ENCODE measurements at places on chromosomes 6 and 20. TPM values are rescaled to one million over a fixed set of nuclear protein-coding genes. Genes with fewer than 3 reads are reported as not detected.
A peak's percentile ranks its signal among the peaks of the same experiment; 100 is the strongest.

DNA sequence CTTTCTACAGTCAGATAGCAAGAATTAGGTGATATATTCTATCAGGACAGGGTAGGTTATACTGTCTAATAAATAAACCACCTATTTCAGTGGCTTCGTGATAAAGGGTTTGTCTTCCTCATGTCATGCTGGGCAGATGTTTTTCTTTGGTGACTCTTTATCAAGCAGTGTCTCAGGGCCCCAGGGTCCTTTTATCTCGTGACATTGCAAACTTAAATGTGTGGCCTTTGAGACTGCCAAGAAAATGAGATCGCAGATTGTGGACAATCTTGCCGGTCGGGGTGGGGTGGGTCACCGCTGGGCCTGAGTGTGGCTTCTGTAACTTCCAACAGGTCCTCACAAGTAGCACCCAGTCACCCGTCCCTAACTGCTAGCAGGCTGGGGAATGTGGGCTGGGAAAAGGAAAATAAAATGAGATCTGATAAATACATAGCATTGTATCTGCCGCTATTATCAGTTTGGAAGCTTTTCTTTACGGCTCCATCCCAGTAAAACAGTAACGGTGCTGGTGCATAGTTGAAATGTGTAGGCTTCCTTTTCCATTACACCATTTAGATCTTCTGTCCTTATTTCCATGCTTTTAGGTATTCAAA is 50.5 kb upstream of the BMP6 start:
- no peak for DNase-seq

DNA sequence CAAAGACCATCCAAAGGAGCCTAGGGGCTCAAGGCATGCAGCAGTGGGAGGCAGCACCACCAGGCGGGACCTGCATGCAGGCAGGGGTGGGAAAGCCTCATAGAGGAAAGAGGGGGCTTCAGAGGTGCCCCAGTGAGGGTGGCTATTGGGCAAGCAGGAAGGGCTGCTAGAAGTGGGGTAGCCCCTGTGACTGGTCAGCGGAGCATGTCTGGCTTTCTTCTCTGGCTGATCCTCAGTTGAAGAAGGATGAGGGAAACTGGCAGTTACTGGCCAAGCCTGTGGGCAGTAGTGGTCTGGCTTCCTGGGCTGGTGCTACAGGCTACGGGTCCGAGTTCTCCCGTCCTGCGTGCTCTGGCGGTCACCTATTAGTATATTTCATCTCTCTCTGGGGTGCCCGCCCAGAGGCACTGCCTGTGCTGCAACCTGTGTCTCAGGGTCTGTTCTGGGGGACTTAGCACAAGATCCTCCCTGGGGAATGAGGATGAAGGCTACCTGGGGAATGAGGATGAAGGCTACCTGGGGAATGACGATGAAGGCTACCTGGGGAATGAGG is 35.9 kb upstream of the CST7 start:
- no peak for DNase-seq

DNA sequence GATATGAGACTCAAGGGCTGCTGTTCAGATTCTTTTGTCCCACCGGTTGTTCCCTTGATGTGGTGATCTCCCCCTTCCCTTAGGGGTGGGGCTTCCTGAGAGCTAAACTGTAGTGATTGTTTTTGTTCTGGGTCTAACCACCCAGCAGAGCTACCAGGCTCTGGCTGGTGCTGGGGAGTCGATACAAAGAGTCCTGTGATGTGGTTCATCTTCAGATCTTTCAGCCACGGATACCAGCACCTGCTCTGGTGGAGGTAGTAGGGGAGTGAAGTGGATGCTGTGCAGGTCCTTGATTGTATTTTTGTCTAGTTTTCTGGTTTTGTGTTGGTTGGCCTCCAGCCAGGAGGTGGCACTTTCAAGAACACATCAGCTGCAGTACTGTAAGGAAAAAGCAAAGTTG is 801.6 kb downstream of the EPHA7 start:
- DNase-seq = no peak

GRCh38 chr6:47096211-47096895 is 54.2 kb upstream of the ADGRF1 start:
- peak; percentile 70 for DNase-seq

GRCh38 chr6:15689586-15690482 is 27.0 kb upstream of the DTNBP1 start:
- DNase-seq = no peak

The ADGRF5 gene
- total RNA-seq = 0.11 TPM

The TBXT gene
- total RNA-seq = not detected

The LPIN3 gene
- not detected for total RNA-seq

The LRRC73 gene
- 2.1 TPM for total RNA-seq
